ENCODE measurements at places on chromosomes 11 and 22. TPM values are rescaled to one million over a fixed set of nuclear protein-coding genes. Genes with fewer than 3 reads are reported as not detected.

Gene SCGB1A1
- polyA plus RNA-seq = not detected

Gene NCAM1
- 0.17 TPM for polyA plus RNA-seq

Gene ISX
- not detected for polyA plus RNA-seq

Gene DDI1
- polyA plus RNA-seq = not detected

- DNase-seq = no peak
Measured at GRCh38 chr11:118167906-118168305, 8.5 kb downstream of the SCN2B start.

- DNase-seq = peak; percentile 94
Measured at GRCh38 chr11:6319704-6320410, 444 bp downstream of the CAVIN3 start.

DNA sequence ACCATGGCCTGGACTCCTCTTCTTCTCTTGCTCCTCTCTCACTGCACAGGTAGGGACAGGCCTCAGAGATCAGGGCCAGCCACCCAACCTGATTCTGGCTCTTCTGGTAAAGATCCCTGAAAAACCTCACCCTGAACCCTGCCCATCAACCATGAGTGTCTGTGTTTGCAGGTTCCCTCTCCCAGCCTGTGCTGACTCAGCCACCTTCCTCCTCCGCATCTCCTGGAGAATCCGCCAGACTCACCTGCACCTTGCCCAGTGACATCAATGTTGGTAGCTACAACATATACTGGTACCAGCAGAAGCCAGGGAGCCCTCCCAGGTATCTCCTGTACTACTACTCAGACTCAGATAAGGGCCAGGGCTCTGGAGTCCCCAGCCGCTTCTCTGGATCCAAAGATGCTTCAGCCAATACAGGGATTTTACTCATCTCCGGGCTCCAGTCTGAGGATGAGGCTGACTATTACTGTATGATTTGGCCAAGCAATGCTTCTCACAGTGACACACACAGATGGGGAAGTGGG is 80.9 kb downstream of the ZNF280B start:
- DNase-seq = no peak

DNA sequence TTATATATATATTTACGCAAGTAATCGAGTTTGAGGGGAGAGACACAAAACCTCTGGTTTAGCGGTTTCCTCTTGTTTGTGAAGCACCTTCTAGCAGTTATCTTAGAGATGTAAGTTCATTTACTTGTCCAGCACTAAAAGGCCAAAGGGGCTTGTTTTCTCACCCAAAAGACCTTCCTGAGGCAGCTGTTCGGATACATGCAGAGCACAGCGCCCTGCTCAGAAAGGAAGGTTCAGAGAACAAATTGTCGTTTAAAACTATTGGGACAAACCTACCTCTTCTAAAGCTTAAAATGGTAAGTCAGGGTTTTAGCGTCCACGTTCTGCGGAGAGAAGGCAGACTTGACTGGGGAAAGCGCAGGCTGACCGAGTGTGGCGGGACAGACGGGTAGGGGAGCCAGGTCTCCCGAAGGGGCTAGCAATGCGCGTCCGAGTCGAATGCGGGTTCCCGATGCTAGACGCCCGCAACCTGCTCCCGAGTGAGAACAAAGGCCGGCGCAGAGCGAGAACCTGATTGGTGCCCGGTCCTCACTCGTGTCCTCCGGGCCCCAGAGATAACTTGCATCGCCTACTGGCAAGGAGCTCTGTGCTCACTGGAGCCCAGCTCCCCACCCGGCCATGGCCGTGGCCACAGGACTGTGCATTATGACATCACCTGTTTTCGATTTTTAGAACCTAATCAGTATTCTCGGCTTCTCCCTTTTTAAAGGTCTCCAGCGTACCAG is 1.0 kb upstream of the SESN3 start:
- peak; percentile 48 for DNase-seq

GRCh38 chr11:117642396-117642795 is 154.6 kb downstream of the DSCAML1 start:
- no peak for DNase-seq

DNA sequence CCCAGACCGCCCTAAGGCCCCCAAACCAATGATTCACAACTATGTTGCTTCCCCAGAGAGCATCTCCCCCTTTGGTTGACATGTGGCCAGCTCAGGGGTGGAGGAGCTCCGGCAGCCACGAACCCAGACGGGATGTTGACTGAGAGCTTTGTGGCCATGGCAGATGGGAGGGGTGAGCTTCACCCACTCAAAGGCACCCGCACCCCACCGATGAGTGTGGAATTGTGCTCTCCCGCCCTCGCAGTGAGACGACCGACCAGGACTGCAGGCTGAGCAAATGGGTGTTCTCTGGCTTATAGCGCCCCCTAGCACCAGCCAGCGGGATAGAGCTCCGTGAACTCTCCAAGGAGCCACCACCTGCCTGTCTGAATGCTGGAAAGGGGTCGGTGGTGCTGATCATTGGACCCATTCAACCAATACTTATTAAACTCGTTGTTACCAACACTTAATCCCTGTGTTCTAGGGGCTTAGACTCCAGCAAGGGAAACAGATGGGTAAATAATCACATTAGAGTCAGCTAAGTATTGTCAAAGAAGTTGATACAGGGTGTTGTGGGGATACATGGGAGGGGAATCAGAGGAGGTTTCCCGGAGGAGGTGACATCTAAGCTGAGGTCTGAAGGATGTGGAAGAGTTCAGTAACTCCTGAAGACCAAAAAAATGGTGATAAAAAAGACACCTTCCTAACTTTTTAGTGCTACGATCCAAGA is 4.5 kb upstream of the TIMP3 start:
- peak; percentile 80 for DNase-seq

GRCh38 chr11:67641338-67642172 is 2.0 kb upstream of the TBX10 start:
- no peak for DNase-seq

DNA sequence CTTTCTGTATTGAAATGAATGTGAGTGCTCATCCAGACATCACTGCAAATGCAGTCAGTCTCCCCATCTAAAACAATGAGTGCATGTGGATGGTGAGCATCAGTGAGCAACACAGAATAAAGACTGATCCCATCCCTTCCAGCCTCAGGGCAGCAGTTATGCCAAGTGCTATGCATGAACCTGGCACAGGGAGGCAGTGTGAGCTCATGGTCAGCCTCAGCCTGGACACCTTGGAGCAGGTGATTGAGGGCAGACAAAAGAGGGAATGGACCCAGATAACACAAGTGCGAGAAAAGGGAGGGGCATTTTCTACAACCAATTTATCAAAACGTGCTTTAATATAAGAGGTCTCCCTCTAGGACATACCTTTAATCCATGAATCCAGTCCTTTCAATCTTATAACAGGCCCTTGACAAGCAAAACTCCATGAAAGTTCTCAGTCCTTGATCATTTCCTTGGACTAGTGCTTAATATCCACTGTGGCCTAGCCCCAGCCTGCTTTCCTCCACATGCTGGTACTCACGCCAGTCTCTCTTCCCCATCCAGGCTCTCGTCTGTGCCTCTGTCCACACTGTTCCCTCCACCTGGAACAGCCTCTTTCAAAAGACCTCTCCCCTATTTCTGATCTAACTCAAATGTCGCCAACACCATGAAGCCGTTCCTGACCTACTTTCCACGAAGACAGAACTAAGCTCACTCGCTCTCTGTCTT is 50.5 kb upstream of the LRRC55 start:
- DNase-seq = peak; percentile 10

- DNase-seq = no peak
Measured at GRCh38 chr11:113487622-113488021, 12.4 kb upstream of the DRD2 start.

GRCh38 chr22:39501644-39502108 is 414 bp upstream of the MIEF1 start:
- DNase-seq = no peak

DNA sequence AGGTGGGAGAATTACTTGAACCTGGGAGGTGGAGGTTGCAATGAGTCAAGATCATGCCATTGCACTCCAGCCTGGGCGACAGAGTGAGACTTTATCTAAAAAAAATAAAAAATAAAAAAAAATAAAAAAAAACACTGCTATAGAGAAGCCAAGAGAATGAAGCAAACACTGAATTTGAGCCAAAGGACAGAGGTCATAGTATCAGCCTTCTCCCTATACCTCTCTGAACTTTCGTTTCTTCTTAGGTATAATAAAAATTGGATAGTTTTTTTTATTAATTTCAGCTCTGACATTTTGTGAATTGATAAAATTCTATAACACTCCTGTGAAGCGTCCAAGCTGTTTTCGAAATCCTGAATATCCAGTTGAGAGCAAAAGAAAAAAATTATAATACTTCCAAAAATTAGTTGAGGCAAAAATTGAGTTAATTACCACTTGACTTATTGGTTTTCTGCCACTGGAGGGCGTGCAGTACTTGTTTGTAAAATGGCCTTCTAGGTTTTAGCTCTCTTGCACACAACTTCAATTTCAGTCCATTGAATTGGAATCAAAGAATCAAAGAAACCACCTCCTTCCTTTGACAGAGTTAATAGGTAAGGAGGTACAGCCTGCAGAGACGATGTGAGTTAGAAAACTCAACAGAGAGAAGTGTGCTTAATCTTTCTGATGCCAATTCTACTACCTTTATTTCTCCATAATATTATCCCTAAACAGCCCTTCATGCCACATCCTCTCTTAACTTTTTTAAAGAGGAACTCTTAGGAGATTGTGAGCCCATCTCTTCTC is 143.2 kb downstream of the BBOX1 start:
- peak; percentile 82 for DNase-seq

- DNase-seq = peak; percentile 69
Measured at GRCh38 chr11:95092549-95093324, 3.1 kb downstream of the ENDOD1 start.

- no peak for DNase-seq
Measured at GRCh38 chr11:119666061-119666460, 62.9 kb downstream of the NECTIN1 start.
